Osteoblast (primary cell): ENCODE measurements at places on chromosomes 3 and 15. TPM values are rescaled to one million over a fixed set of nuclear protein-coding genes. Genes with fewer than 3 reads are reported as not detected.

DNA sequence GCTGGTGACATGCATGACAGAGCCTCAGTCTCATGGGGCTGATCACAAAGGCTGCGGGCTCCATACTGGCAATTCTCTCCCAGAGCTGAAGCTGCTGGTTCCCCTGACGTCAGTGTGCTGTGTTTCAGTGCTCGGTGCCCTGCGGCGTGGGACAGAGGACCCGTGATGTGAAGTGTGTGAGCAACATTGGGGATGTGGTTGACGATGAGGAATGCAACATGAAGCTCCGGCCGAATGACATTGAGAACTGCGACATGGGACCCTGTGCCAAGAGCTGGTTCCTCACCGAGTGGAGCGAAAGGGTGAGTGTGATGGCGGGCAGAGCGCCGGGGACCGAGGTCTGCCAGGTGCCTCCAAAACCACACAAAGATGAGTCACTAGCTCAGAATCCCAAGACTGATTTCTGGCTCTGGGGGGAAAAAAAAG is 62.0 kb upstream of the NR2E3 start:
- peaks cover 36% of the 10 kb centered on the region for H3K4me1 ChIP-seq
- H3K36me3 ChIP-seq, result no peaks in the 10 kb centered on the region
- peak overlapping the region; percentile 58 for H3K27ac ChIP-seq
- DNase-seq, result no peak

- no peaks in the 10 kb centered on the region for H3K36me3 ChIP-seq
- H3K27ac ChIP-seq, result no peak overlapping the region
- no peak for DNase-seq
- no peaks in the 10 kb centered on the region for H3K27me3 ChIP-seq
Measured at GRCh38 chr15:33344111-33344510, 33.3 kb downstream of the RYR3 start.

- H3K4me3 ChIP-seq, result no peak overlapping the region
- H3K4me1 ChIP-seq, result no peaks in the 10 kb centered on the region
- DNase-seq, result no peak
- H3K36me3 ChIP-seq, result no peaks in the 10 kb centered on the region
- no peaks in the 10 kb centered on the region for H3K27me3 ChIP-seq
Measured at GRCh38 chr15:54820811-54821210, 375.9 kb downstream of the RSL24D1 start.

DNA sequence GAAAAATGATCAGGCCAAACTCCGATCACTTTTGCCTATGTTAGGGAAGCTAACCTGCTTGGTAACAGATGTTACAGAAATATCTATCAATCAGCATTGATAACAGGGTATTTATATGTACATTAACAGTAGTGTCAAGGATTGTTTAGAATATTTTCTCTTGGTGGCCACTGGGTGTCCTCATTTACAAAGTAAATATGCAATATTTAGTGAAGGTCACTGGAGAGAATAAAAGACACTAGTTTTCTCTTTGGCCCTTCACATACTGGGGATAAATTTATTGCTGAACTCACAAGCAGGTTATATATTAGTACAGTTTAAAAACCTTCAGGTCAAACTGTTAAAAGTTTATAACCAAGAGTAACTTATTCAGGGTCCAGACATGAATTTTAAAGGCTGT is 69.0 kb downstream of the TIGIT start:
- no peak for DNase-seq
- peak overlapping the region; percentile 25 for H3K27ac ChIP-seq
- H3K27me3 ChIP-seq, result no peaks in the 10 kb centered on the region
- H3K4me3 ChIP-seq, result no peak overlapping the region
- no peaks in the 10 kb centered on the region for H3K36me3 ChIP-seq

GRCh38 chr3:150623945-150624344 is 20.8 kb downstream of the SELENOT start:
- peak overlapping the region; percentile 27 for H3K27ac ChIP-seq
- H3K36me3 ChIP-seq, result peaks cover 29% of the 10 kb centered on the region
- peak; percentile 45 for DNase-seq
- peaks cover 15% of the 10 kb centered on the region for H3K4me1 ChIP-seq
- H3K4me3 ChIP-seq, result no peak overlapping the region
- no peaks in the 10 kb centered on the region for H3K27me3 ChIP-seq

GRCh38 chr3:29203851-29204250 is 77.0 kb upstream of the RBMS3 start:
- H3K4me1 ChIP-seq, result peaks cover 16% of the 10 kb centered on the region
- H3K27ac ChIP-seq, result peak overlapping the region; percentile 4
- no peak for DNase-seq

DNA sequence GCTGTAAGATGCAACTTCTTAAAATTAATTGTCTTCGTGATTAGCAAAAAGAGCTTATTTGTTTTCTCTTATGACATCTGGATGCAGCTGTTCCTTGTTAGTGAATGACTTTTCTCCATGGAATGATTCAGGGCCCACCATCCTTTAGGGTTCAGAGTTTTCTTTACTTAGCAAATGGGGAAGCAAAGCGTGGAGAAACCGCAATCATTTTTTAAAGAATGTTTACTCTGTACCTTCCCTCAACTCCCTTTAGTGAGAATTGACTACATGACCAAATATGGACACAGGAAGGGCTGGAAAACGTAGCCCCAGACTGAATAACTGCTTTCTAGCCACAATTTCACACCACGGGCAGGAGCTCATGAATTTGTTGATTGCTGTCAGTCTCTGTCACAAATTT is 130.1 kb downstream of the EDEM1 start:
- H3K36me3 ChIP-seq, result no peaks in the 10 kb centered on the region
- no peak for DNase-seq
- H3K4me1 ChIP-seq, result no peaks in the 10 kb centered on the region
- no peak overlapping the region for H3K4me3 ChIP-seq

The CACNA1D gene
- total RNA-seq, result under 0.01 and 0.29 TPM in 2 replicates

The DAPK2 gene
- total RNA-seq, result 23.5 and 31.8 TPM in 2 replicates

The CLRN1 gene
- total RNA-seq, result not detected in 2 replicates

The CYP1A2 gene
- total RNA-seq, result not detected in 2 replicates
